Midbrain (tissue), 1 donor: ENCODE measurements at places on chromosomes 5 and 9.

DNA sequence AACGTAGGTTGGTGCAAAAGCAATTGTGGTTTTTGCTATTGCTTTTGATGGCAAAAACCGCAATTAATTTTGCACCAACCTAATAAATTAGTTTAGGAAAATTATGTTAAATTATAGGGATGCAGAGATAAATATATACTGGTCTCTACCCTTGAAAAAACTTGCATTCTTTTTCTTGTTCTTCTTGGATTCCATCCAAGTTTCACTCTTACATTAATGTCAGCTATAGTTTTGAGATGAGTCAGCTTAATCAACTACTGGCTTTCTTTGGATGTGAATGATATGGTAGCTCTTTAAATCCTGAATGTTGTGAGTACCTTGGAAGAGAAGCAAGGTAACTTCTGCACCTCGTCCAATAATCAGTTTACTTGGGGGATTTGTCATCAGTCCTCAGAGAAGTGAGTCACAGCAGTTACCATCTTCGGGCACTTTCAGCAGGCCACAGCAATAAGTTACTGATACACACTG lies 549.0 kb upstream of the ZNF608 start:
- DNase-seq: no peak

- no peak for DNase-seq
These were observed 52.1 kb upstream of the PITX1 start for GRCh38 chr5:135085936-135086725.

DNA sequence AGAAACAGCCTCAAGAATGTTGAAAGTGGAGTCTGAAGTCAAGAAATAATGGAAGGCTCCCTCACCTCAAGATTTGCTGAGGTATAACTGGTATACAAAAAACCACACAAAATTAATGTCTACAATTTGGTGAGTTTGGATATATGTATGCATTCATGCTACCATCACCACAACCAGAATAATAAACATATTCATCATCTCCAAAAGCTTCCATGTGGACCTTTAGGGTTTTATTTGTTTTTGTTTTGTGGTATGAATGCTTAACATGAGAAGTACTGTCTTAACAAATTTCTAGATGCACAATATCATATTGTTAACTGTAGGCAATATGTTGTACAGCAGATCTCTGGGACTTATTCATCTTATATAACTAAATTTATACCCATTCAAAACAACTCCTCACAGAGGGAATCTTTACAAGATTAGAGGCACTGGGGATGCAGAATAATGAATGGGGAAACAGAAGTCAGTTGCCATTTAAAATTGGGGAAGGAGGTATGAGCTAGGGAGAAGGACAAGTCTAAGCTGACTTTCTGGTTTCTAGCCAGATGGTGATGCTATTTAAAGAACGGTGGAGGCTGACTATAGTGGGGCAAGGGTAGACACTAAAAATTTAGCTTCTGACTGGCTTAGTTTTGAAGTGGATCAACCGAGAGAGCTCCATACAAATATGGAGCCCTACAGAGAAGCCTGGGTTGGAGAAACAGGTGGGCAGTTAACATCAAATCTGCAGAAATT lies 213.9 kb downstream of the BNC2 start:
- DNase-seq: no peak

DNA sequence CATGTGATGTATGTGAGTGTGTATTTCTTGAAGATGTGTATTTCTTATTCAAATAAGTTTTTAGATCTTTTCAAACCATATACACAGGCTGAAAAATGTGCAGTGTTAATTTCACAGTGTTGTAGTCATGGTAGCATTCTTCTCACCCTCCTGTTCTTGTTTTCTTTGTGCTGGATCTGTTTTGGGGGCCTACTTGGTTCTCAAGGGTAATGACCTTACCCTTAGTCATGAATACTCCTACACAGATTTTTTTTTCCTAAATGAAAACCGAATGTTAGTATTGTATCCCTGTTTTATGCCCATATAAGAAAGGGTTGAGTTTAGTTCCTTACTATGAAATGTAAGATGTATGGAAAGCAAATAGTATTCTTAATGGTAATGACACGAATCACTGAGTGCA lies 88.0 kb downstream of the SLC44A1 start:
- DNase-seq: no peak

- no peak for DNase-seq
These were observed 303.0 kb upstream of the PDE4D start for GRCh38 chr5:60196385-60197113.

GRCh38 chr5:167057665-167058064 lies 1233.8 kb upstream of the WWC1 start:
- DNase-seq: no peak

DNA sequence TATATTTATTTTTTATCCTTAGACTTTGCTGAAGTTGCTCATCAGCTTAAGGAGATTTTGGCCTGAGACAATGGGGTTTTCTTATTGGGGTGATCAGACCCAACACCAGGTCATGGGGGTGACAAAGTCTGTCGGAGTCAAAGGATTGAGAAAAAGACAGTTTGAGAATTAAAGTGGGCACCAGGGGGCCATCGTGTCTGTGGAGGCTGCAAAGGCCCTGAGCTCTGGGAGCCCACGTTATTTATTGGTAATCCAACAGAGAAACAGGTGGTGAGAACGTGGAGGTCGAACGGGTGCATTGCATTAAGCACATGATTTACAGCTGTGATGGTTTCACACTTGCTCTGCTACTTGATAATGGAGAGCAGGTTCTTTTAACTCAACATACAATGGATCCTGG lies 102.5 kb upstream of the CDH10 start:
- DNase-seq: no peak

GRCh38 chr5:137273511-137273910 lies 225.6 kb downstream of the SPOCK1 start:
- no peak for DNase-seq

DNA sequence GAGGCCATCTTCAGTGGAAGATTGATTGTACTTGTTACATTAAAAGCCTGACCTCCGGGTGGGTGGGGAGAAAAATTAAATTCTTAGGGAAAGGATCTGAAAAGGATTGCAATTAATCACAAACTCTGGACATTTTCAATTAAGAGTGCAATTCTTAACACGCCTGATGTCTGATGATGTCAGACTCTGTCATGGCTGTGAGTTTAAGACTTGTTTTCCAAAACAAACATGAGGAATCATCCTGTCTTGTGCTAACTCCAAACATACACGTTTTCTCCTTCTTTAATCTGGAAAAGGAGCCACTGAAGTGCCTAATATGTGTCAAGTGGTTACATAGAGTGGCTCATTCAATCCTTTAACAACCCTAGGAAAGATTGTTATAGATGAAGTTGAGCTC lies 60.4 kb upstream of the SMIM23 start:
- no peak for DNase-seq

- DNase-seq: no peak
These were observed 25.6 kb upstream of the GSN start for GRCh38 chr9:121242219-121242958.

DNA sequence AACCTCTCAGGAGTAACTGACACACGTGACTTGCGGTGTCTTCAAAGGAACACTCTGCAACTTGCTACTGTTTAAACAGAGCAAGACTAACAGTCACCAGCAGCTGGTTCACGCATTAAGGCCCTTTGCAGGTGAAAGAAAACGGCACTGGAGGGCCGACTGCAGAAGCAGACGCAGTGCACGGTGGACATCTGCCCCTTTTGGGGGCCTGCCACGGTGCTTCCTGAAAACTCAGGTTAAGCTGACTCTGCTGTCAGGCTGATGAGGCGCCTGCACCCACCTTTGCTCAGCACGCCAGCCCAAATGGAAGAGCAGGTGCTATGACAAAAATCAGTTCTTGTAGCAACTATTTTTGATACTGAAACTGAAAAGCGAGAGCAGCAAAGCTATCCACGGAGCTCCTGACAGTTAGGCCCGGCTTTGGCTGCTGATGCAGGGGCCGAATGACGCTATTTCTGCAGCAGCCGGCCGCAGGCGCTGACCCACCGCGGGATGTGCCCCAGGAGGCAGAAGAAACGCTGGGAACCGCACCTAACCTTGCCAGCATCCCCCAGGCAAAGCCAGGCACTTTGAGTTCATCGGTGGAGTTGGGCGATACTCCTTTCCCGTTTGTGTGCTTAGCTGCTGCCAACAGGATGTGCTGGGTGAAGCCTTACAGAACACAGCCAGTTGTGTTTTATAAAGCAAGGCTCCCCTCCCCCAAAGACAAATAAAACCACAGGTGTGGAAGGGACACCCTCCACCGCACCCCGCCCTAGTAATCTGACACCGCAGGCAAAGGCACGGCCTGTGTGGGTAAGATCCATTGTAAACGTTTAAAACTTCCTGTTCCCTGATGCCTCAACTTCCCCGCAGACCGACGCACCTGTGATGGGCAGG lies 21.1 kb upstream of the TERT start:
- DNase-seq: no peak

GRCh38 chr9:107175041-107175440 lies 108.0 kb upstream of the RAD23B start:
- DNase-seq: no peak

DNA sequence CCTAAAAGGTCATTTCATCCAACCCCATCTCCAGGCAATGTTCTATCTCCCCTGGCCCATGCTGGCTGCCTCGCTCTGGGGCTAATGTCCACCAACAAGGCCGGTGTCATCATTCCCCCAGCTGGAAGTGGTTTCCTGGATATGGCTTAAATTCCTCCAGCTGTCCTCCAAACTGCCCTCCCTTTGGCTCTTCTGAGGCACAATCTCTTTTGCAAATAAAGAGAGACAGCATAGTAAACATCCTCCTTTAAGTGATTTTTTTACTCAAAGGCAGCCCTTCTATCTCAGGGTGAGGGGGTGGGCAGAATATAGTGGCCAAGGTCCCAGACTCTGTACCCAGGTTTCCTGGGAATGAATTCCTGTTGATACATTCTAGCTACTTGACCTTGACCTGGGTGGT lies 117.4 kb upstream of the PANK3 start:
- no peak for DNase-seq

- no peak for DNase-seq
These were observed 2.2 kb downstream of the DNM1 start for GRCh38 chr9:128205296-128205944.

GRCh38 chr9:76876098-76876497 lies 29.8 kb downstream of the PRUNE2 start:
- no peak for DNase-seq

GRCh38 chr9:125038166-125038565 lies 97.3 kb upstream of the GOLGA1 start:
- no peak for DNase-seq

DNA sequence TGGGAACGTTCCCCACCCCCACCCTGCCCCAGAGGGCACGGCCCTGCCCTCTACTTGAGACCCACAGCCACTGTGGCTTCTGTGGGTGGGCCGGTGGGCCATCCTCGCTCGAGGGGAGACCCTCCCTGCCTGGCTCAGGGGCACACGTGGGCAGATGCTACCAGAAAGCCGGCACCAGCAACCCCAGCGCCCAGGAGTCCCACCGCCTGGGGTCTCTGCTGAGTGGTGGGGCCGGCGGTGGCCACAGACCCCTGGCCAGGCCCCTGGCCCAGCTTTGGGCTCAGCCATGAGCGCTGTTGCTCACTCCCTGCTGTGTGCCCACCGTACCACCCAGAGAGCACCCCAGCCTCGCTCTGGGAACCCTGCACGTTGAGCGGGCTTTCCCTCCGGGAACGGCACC lies 16.5 kb upstream of the NRARP start:
- DNase-seq: no peak

- DNase-seq: no peak
These were observed 173.7 kb downstream of the CARTPT start for GRCh38 chr5:71892641-71893365.

GRCh38 chr9:94270009-94270408 lies 10.9 kb downstream of the ZNF169 start:
- DNase-seq: no peak

DNA sequence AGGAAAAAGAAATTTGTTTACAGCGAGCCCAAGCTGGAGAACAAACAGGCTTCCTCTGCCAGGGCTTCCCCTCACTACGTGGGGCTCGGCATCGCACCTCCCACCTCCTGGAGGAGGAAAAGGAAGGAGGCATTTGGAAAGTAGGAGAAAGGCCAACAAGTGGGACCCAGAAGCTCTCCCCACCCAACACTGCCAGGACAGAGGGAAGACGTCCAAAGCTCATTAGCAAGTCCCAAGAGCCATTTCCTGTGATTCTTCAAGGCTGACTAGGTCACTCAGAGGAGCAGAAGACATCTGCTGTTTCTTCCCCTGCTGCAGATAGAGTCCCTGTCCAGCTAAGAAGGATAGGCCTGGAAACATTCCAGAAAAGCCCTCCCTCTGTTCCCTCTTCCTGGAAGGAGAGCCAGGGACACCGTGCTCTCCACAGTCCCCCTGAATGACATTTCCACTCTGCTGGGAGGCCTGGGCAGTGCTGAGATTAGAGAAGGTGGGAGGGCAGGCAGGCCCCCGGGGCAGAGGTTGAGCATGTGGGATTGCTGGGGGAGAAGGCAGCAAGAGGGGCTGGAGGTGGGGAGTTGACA lies 57.0 kb upstream of the NEURL1B start:
- DNase-seq: no peak

- no peak for DNase-seq
These were observed 5.1 kb downstream of the SPAAR start for GRCh38 chr9:35914301-35914807.

DNA sequence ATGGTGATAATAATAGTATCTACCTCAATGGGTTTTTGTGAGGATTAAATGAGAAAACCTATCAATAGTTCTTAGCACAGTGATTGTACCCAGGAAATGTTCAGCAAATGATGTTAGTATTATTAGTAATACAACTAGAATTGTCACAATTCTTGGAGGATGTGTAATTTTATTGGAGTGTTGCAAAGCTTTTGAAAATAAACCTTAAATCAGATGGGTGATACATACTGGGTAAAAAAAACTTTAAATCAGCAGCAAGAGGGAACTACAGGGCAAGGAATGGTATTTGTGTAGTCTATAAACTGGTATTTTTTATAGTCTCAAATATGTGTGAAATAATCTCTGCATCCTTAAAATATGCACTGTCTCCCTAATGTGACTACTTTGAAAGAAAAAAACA lies 371.6 kb downstream of the PIK3R1 start:
- no peak for DNase-seq

- no peak for DNase-seq
These were observed 587.3 kb downstream of the SEMA5A start for GRCh38 chr5:8958602-8959001.

DNA sequence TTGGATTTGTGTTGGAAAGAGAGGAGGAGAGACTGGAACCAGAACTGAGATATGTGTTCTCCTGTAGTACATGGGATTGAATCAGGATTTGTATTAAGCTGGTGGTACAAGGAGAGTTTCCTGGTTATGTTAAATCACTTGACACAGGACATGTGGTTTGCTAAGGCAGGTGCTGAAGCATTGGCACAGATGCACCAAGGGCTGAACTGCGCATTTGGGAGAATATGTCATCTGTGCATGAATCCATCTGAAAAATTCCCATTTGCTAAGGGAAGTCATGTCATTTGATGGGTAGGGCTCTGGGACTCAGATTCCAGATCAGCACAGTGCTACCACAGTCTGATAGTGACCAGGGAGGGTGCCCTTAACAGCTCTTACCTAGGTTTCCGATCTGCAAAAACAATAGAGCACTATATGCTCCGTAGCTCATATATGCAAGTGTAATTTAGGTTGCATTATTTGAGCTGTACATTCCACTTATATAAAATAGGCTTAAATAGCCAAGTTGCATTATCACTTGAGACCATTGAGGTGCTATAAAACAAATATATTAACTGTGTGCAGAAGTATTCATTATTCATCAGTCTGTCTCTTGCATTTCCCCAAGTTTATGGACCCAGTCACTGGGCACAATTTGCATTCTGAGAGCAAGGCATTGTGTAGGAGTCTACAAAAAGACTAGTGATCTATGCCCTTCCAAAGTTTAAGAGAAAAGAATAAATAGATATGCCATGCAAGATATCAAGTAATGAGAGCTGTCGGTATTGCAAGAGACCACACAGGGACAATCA lies 55.2 kb downstream of the ADAMTS16 start:
- DNase-seq: no peak
